Liver (tissue), 10 donors: ENCODE measurements at places on chromosomes 3 and 15.

DNA sequence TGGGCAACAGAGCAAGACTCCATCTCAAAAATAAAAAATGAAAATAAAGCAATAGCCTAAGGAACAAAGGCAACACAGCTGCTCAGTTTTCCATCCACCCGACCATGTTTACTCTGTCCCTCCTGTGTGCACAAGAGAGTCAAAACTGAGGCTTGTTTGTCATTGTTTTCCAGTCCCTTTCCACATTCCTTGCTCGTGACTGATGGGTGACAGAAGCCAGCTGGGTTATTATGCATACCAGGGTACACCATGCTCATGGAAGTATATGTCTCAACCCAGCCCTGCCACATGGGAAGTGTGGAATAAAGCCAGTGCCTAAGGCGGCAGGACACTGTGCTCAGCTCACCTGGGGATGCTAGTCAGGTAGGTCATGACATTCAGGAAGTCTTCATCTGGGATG, 49.5 kb downstream of the MCF2L2 start:
- H3K27me3 ChIP-seq, result no peaks in the 10 kb centered on the region
- no peaks in the 10 kb centered on the region for H3K36me3 ChIP-seq
- no peak for DNase-seq
- no peak overlapping the region for H3K27ac ChIP-seq

DNA sequence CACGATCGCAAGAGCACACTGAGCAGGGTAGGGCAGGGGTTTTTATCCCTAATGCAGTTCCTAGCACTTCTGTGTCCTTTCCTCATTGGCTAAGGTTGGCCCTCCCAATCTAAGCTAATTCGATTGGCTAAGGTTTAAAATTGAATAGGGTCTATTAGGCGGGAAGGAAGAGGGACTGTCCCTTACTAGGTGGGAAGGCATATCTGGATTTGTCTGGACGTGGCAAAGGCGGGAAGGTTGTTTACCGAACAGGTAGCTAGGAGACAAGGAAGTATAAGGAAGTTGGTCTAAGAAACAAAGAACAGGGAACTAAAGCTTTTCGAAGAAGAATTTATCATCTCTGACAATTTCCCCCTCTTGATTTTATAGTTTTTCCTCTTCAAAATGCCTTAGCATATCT, 24.8 kb upstream of the ATG7 start:
- H3K36me3 ChIP-seq, result no peaks in the 10 kb centered on the region
- H3K27ac ChIP-seq, result no peak overlapping the region
- H3K27me3 ChIP-seq, result no peaks in the 10 kb centered on the region

GRCh38 chr3:184186902-184187207, 856 bp downstream of the ABCF3 start:
- peak overlapping the region; percentile 80 for H3K27ac ChIP-seq
- H3K27me3 ChIP-seq, result no peaks in the 10 kb centered on the region
- peaks cover 62% of the 10 kb centered on the region for H3K36me3 ChIP-seq
- DNase-seq, result no peak
- peaks cover 19% of the 10 kb centered on the region for H3K4me1 ChIP-seq

GRCh38 chr3:44029100-44029499, 212.6 kb upstream of the TOPAZ1 start:
- H3K4me1 ChIP-seq, result no peaks in the 10 kb centered on the region
- H3K27ac ChIP-seq, result no peak overlapping the region
- H3K27me3 ChIP-seq, result no peaks in the 10 kb centered on the region
- H3K36me3 ChIP-seq, result no peaks in the 10 kb centered on the region

DNA sequence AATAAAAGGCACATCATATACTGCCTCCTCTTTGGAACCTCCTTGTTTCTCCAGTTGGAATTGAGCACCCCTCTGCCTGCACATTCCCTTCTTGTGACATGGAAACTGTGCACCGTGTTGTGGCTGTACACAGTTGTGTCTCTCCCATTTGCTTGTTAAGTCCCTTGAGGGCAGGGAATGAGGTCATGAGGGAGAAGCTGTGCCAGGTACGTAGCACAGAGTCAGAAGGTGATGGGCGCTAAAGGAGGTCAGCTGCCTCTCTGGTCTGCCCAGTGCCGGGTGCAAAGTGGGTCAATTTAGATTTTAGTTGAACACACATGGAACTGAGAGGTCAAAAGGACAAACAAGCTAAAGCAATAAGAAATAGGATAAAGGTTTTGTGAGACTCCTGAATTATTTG, 124.4 kb downstream of the FAM43A start:
- DNase-seq, result no peak
- no peak overlapping the region for H3K27ac ChIP-seq
- no peaks in the 10 kb centered on the region for H3K27me3 ChIP-seq
- H3K4me1 ChIP-seq, result no peaks in the 10 kb centered on the region

- H3K36me3 ChIP-seq, result no peaks in the 10 kb centered on the region
- peaks cover 9% of the 10 kb centered on the region for H3K4me1 ChIP-seq
- DNase-seq, result no peak
Measured at GRCh38 chr15:69992348-69992747, 105.4 kb downstream of the TLE3 start.

DNA sequence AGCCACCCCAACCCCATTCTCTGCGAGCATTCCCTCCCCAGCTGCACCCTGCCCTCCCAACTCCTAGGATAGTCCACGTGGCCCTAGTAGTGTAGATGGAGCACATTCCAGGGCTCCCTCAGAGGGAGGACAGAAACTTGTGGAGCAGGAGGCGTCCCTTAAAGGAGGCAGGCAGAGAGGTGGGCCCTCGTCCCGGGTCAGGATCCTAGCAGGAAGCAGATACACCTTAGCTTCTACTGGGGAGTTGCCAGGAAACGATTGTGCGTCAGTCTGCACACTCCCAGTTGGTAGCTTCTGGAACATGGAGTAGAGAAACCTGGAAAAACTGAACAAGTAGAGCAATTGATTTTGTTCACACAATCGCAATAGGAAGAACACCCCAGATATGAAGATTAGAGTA, 43.9 kb upstream of the KLHL25 start:
- no peak overlapping the region for H3K4me3 ChIP-seq
- no peaks in the 10 kb centered on the region for H3K36me3 ChIP-seq
- DNase-seq, result no peak
- H3K27ac ChIP-seq, result no peak overlapping the region

DNA sequence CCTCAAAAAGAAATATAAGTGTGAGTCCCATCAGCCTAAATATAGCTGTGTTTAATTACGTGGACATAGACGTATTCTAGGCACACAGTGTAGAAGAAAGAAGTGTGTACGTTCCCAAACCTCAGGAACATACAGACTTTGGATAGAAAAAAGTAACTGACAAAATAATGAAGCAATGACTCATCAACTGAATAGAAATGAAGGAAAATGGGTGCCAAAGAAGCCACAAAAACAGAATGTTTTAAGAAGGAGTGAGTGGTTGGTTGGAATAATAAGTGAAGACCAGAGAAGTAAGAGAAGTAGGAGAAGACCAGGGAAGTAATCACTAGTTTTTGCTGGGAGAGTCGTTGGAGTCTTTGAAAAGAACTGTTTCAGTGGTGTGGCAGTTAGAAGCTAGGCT, 518.1 kb downstream of the ROBO1 start:
- no peak overlapping the region for H3K27ac ChIP-seq
- no peaks in the 10 kb centered on the region for H3K36me3 ChIP-seq
- DNase-seq, result no peak
- no peaks in the 10 kb centered on the region for H3K27me3 ChIP-seq

DNA sequence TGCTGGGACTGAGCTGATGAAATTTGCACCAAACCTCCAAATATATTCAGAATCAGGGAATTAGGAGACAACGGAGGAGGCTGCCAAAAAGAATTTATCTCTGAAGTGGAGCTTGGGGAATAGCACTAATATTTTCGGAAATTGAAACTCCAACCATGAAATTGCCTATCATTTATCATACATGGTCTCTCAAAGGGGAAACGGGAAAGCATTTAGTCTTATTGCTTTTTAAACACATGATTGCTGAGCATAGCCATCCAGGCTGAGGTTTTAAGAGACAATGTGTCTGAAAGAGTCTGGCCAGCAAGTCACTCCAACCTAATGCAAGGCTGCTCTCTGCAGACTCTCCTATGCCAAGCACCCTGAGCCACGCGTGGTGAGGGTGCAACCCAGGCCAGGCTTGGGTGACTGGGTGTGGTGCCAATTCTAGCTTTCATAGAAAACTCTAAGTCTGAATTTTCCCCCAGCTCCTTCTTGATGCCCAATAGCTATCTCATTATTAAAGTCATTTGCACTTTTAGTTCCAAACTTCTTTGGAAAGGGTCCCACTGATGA, 200.2 kb downstream of the RPLP1 start:
- no peaks in the 10 kb centered on the region for H3K36me3 ChIP-seq
- H3K4me1 ChIP-seq, result no peaks in the 10 kb centered on the region
- peaks cover 3% of the 10 kb centered on the region for H3K27me3 ChIP-seq
- no peak for DNase-seq
- H3K4me3 ChIP-seq, result no peak overlapping the region
- no peak overlapping the region for H3K27ac ChIP-seq

GRCh38 chr3:197807969-197808587, 17.0 kb downstream of the LRCH3 start:
- H3K36me3 ChIP-seq, result no peaks in the 10 kb centered on the region
- H3K27ac ChIP-seq, result no peak overlapping the region
- no peak for DNase-seq
- H3K4me3 ChIP-seq, result no peak overlapping the region
- no peaks in the 10 kb centered on the region for H3K27me3 ChIP-seq

- H3K27me3 ChIP-seq, result peaks cover 2% of the 10 kb centered on the region
- no peaks in the 10 kb centered on the region for H3K4me1 ChIP-seq
- DNase-seq, result no peak
- H3K4me3 ChIP-seq, result no peak overlapping the region
- H3K36me3 ChIP-seq, result no peaks in the 10 kb centered on the region
Measured at GRCh38 chr3:159102001-159102400, 300.1 kb downstream of the MFSD1 start.

DNA sequence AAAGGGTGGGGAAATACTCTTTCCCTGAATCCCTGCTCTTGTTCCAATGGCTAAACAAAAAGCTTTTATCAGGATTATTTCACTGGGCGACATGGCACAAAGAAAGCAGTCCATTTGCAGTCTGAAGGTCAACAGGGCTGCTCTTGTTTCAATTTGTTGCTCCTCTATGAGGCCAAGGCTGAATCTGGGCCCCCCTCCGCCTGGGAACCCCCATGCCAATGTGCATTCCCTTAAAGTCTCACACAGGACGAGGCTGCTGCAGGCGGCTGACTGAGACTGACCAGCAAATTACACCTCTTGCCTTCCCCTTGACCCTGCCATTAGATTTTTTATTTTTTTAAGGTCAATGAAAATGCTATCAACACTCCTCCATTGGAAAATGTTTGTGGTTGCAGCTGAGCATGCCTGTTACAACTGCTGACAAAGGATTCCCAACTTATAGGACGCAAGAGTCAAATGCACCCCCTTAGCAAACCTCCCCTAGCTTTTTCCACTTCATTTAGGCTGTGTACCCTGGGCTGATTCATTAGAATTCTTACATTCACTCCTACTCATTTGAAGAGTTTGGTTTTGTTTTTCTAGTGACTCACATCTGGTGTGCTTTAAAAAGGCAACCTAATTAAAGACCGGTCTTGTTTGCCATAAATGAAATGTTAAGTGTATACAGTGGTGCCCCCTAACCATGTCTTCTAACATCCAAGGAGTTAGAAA, 60.8 kb upstream of the ARHGEF3 start:
- no peak for DNase-seq
- H3K36me3 ChIP-seq, result no peaks in the 10 kb centered on the region
- H3K4me3 ChIP-seq, result no peak overlapping the region
- no peak overlapping the region for H3K27ac ChIP-seq
- H3K27me3 ChIP-seq, result no peaks in the 10 kb centered on the region

DNA sequence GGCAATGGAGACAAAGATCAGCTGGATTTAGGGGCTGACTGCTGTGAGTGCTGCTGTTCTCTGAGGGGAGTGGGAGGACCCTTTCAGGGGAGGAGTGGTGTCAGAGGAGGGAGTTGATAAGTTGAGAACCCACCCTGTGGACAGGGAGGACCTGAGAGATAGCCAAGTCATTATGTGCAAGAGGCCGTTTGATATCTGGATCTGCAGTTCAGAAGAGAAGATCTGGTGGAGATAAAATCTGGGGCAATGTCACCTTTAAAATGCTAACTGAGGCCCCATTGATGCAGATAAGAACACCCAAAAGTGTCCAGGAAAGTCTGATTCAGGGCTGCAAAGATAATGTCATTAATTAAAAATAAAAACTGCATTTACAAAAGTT, 256.1 kb upstream of the HES1 start:
- no peaks in the 10 kb centered on the region for H3K4me1 ChIP-seq
- no peaks in the 10 kb centered on the region for H3K27me3 ChIP-seq
- DNase-seq, result no peak
- no peak overlapping the region for H3K27ac ChIP-seq
- H3K36me3 ChIP-seq, result no peaks in the 10 kb centered on the region

- H3K4me3 ChIP-seq, result no peak overlapping the region
- no peaks in the 10 kb centered on the region for H3K4me1 ChIP-seq
- H3K27ac ChIP-seq, result no peak overlapping the region
- no peak for DNase-seq
- H3K27me3 ChIP-seq, result no peaks in the 10 kb centered on the region
- H3K36me3 ChIP-seq, result no peaks in the 10 kb centered on the region
Measured at GRCh38 chr3:106088304-106088703, 219.5 kb upstream of the CBLB start.

- no peaks in the 10 kb centered on the region for H3K36me3 ChIP-seq
- no peak overlapping the region for H3K4me3 ChIP-seq
- DNase-seq, result no peak
- H3K27me3 ChIP-seq, result no peaks in the 10 kb centered on the region
Measured at GRCh38 chr15:41554915-41555314, 4.1 kb upstream of the TYRO3 start.
